Cerebellar cortex (tissue), 1 donor: ENCODE measurements at places on chromosomes 4 and X.

DNA sequence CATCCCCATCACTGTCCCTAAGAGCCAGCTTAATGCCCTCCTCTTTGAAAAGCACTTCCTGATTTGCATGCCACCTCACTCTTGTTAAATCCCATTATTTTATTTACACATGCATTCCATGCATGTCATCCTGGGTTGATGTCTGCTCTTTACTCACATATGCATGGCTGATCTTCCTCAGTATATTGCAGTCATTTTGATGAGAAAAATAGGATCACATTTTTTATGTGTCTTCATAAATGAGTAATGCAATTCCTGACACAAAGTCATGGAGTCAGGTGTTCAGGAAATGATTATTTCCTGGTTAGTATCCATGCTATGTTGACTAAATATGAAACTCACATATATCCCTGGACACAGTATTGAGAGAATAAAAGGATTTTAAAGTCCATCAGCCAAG lies 204.7 kb downstream of the SLIT2 start:
- DNase-seq: no peak

DNA sequence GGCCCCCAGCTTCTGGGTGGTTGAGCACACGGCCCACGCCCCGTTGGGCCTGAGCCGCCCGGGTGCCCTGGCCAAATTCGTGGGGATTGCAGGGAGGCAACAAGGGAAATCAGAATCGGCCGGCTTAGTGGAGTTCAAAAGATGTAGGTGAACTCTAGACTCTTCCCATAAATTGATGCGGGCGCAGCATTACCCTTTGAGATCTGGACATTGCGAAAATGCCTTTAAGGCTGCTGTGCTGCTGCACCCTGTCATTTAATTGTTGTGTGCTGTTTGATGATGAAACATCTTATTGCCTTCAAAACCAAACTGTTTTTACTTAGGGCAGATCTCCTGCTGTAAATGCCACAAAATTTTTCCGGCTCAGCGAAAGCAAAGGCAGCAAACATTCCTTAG lies 409 bp upstream of the MPP1 start:
- no peak for DNase-seq

GRCh38 chrX:38595801-38596200 lies 34.5 kb downstream of the TSPAN7 start:
- no peak for DNase-seq

DNA sequence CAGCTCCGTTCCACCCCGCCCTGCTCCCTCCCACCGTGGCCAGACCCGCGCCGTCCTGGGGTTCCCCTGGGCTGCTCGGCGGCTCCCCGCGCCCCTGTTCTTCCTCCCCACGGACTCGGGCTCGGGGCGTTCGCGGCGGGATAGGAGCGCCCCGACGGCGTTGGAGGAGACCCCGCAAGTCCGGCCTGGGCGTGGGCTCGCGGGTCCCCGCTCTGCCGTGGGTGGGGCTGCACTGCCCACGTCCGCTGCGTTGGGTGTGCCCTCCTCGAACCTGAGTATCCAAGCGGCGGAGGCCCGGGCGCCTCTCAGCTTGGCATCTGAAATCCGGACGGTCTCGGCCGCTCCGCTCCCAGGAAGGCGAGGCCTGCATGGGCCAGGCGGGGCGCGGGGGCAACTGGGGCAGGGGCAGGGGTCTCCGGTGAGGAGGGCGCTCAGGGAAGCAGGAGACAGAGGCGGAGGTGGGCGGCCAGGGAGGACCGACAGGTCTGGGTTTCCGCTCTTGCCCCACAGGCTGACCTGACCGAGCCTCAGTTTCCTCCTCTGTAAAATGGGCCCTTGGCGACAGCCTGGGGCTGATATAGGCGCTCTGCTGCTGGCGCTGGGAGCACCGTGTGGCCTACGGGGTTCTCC lies 12.0 kb upstream of the NAT8L start:
- no peak for DNase-seq

DNA sequence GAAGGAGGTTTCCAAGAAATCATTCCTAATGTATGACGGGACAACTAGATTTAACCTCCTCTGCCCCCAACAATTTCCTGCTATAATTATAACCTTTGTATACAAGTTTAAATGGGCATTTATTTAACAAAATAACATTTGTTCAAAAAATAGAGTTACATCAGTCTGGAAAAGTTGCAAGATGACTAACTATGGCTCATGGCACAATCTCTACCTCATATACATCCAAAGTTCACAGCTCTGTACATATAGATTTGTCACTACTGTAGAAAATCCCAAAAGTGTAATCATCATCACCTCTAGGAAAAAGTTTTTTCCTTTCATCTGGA lies 3.8 kb upstream of the RPS6KA3 start:
- no peak for DNase-seq

GRCh38 chrX:19742826-19743225 lies 144.6 kb downstream of the SH3KBP1 start:
- no peak for DNase-seq

DNA sequence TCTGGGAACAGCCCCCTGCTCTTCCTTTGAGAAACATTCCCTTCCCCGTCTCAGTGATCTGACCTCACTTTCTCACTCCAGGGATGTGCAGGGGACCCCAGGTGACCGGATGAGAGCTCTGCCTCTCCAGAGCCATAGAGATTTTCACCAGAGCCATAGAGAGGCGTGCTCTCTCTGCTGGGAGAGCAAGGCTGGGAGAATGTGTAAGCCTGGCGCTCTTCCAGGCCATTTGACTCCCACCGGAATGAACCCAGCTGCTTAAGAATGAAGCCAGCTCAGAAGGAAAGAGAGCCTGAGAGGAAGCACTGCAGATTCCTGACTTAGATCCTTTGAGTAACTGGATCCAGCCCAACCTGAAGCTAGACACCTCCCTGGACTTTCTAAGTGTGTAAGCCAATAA lies 106.4 kb downstream of the DHX15 start:
- no peak for DNase-seq

GRCh38 chrX:119459181-119459580 lies 9.1 kb upstream of the SLC25A5 start:
- DNase-seq: no peak

- DNase-seq: no peak
Observed at GRCh38 chr4:67983333-67983732, 20.0 kb upstream of the TMPRSS11A start.

DNA sequence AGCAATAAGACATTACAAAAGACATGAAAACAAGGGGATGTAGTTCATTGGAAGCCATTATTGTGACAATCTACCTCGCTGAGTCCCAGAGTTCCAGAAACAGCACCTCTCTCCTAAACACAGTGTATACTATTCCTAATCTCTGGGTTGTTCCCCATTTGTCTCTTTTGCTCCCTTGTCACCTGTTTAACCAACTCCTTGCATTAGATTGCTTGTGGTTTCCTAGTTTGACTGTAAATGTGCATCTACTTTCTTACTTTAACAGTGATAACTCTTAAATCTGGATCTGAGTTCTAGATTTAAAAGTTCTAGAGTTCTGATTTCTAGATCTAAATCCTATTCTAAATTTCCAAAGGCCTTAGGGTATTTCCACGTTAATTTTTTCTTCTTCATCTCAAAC lies 71.6 kb upstream of the TET2 start:
- DNase-seq: no peak

GRCh38 chr4:40587826-40588225 lies 41.8 kb downstream of the RBM47 start:
- no peak for DNase-seq

- no peak for DNase-seq
Observed at GRCh38 chr4:128388352-128388630, 100.7 kb upstream of the PGRMC2 start.

- DNase-seq: no peak
Observed at GRCh38 chrX:125577479-125577878, 257.8 kb downstream of the TEX13C start.

DNA sequence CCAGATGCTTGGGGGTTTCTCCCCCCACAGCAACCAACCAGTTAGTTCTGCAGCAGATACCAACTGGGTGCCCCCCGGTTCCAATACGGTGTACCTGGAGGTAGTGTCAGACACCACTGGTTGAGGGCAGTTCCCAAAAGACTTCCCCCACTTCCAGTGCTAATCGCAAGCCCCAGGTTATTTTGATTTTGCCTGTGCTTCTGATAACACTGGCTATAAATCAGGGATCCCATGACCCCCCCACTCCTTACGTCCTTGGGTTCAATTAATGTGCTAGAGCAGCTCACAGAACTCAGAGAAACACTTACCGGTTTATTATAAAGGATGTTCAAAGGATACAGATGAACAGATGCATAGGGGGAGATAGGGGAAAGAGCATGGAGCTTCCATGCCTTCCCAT lies 5.5 kb downstream of the CLCN3 start:
- DNase-seq: no peak

DNA sequence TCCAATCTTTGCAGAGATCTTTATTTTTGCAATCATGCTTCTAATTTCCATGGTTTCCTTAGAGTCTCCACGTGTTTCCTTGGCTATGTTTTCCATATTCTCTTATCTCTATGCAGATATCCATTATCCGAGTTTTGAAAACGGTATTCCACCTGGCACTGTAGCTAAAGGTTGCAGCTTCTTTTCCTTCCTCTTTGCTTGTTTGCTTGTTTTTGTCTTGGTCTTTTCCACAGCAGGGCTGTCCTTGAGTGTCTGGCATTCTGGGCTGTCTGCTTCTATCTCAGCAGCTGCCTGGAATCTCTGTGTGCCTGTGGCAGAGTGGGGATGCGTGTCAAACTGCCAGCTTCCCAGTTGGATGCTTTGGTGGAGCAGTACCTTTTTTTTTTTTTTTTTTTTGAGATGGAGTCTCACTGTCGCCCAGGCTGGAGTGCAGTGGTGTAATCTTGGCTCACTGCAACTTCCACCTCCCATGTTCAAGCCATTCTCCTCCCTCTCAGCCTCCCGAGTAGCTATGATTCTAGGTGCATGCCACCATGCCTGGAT lies 46.9 kb downstream of the WFS1 start:
- DNase-seq: peak; percentile 29

DNA sequence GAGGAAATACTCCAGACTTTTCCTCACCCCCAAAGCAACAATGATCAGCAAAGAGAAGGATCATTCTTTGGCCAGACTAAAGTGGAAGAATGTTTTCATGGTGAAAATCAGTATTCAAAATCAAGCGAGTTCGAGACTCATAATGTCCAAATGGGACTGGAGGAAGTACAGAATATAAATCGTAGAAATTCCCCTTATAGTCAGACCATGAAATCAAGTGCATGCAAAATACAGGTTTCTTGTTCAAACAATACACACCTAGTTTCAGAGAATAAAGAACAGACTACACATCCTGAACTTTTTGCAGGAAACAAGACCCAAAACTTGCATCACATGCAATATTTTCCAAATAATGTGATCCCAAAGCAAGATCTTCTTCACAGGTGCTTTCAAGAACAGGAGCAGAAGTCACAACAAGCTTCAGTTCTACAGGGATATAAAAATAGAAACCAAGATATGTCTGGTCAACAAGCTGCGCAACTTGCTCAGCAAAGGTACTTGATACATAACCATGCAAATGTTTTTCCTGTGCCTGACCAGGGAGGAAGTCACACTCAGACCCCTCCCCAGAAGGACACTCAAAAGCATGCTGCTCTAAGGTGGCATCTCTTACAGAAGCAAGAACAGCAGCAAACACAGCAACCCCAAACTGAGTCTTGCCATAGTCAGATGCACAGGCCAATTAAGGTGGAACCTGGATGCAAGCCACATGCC lies 89.7 kb downstream of the TET2 start:
- DNase-seq: no peak

DNA sequence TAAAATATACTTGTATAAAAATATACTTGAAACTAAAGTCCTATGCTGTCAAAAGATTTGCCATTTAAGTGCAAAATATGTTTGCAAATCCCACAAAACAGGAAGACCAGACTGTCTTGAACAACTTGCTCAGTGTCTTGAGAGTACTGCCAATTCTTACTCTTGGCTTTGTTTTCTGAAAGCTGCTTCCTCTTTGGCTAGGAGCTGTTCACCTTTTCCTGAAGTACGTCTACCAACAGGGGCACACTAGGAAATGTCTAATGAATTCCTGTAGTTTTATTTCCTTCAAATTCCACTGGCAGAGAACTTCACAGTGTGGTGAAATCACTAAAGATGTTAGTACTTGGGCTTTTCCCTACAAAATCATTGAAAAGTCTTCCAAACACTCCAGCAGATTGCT lies 46.4 kb upstream of the ABCG2 start:
- no peak for DNase-seq

- no peak for DNase-seq
Observed at GRCh38 chrX:33831211-33831610, 300.9 kb downstream of the FAM47A start.

- no peak for DNase-seq
Observed at GRCh38 chr4:153798901-153799693, 10.2 kb upstream of the SFRP2 start.

- DNase-seq: no peak
Observed at GRCh38 chr4:111454961-111455360, 690.3 kb upstream of the FAM241A start.
